ENCODE measurements at places on chromosomes 2 and 18.

DNA sequence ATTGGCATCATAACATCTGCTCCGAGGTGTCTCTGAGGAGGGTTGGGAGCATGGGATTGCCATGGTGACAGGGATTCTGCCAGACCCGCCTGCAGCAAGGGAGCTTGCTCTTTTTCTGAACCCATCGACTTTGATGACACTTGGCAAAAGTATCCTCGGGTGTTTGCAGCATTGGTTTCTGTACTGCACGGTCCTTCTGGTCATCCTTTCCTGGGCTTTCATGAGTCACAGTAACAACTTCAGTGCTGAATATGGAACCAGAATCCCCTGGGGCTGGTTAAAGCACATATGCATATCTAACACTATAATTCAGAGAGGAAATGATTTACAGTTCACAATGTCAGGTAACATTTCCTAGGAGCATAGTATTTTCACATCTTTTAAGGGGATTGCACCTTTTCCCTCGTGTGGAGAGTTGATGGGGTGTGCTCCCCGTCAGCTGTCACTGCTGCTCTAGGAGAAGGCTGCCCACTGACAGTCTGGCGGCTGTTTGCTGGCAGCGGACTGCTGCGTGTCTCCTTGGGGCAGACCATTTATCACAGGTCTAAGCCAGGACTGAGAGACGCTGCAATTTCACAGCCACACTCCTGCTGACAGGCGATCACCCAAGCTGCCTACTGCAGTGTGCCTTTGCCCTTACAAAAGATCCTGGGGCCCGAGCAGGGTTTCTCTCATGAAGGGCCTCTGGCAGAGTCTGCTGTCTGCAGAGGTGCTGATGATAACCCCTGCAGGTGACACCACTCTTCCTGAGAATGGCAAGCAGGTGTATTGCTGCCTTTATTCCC is 425.3 kb downstream of the THSD7B start:
- DNase-seq, result peak; percentile 59

GRCh38 chr2:152292991-152293390 is 42.0 kb upstream of the FMNL2 start:
- DNase-seq, result no peak

DNA sequence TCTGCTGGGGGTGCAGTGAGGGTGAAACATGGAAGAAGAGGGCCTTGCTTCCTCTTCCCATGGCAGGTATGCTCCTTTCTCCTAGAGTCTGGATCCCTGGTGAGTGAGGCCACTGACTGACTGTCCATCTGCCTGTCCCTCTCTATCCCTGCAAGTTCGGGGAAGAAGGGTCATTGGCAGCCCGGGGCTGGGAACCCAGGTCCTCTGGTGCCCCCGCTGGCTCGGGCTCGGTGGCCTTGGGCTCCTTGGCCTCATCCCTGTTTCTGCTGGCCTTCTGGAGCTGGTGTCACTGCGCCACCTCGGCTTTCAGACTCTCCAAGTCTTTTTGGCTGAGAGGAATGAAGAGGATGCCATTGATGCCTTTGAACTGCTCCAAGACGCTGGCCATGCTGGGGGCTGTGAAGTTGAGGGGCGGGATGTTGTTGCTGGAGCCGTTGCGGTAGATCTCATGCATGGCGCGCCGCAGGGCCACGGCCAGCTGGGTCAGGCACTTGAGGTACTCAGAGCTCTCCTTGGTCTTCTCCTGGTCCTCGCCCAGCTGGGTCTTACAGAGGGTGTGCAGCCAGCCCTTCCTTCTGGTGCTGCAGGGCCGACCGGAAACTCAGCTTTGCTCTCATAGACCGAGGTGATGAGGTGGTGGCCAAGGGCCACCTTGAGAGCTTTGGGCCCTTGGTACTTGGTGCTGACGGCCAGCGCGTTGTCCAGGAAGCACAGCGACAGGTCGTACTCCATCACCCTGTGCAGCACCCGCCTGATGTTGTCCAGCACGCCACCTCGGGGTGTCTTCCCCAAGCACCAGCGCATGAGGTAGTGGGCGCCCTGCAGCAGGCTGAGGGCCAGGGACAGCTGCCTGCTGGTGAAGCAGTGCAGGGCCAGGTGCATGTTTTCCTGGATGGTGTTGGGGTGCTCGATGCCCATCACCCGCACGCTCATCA is 6.3 kb downstream of the MEP1B start:
- DNase-seq, result no peak

GRCh38 chr18:79380816-79381806 is 14.6 kb upstream of the NFATC1 start:
- DNase-seq, result peak; percentile 20

DNA sequence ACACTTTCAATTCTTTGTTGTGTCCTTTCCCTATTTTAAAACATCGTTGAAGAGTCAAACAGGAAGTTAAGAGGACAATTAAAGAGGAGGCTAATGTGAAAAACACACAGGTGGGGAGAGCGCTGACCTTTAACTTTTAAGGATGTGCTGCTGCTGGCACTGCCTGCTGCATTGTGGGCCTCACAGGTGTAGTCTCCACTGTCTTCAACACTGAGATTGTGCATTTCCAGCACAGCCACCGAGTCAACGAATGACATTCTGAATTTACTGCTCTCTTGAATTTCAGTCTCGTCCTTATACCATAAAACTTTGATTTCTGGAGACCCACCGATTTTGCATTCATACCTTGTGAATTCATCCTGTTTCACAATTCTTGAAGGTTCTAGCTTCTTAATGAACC is 91.9 kb downstream of the TTN start:
- DNase-seq, result no peak

DNA sequence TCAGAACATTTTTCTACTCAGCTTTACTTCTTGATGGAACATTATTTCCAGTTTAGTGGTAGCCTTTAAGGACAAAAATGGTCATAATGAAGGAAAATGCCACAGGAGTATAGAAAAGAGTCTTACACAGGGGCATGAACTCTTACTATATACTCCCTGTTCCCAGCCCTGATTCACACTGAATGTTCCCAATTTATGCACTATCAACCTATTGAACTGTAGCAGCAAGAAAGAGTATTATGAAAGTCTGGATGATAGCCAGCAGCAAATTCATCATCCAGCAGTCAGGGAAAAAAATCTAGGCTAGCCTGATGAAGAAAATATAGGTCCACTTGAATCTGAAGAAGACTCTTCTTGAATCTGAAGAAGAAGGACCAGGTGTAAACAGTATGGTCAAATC is 1170.3 kb upstream of the CHAC2 start:
- DNase-seq, result no peak

DNA sequence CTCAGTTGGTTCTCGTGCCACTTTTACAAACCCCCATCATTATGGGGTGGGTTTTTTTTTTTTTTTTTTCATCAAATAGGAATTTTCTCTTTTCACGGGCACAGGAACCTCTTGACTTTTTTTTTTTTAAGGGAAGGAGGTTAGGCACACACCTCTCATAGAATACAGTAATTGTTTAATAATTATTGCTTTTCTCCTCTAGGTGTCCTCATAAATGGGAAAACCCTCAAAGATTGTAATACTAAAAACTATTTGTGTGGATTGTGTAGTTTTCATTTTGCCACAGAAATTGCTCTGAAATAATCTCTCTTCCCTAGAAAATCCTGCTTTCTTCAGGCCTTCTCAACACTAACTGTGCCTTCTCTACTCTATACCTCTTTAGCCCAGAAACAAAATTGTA is 147.3 kb downstream of the GREB1L start:
- DNase-seq, result no peak

Measured in HFFc6 (cell line).